ENCODE measurements at places on chromosomes 7 and 10.

DNA sequence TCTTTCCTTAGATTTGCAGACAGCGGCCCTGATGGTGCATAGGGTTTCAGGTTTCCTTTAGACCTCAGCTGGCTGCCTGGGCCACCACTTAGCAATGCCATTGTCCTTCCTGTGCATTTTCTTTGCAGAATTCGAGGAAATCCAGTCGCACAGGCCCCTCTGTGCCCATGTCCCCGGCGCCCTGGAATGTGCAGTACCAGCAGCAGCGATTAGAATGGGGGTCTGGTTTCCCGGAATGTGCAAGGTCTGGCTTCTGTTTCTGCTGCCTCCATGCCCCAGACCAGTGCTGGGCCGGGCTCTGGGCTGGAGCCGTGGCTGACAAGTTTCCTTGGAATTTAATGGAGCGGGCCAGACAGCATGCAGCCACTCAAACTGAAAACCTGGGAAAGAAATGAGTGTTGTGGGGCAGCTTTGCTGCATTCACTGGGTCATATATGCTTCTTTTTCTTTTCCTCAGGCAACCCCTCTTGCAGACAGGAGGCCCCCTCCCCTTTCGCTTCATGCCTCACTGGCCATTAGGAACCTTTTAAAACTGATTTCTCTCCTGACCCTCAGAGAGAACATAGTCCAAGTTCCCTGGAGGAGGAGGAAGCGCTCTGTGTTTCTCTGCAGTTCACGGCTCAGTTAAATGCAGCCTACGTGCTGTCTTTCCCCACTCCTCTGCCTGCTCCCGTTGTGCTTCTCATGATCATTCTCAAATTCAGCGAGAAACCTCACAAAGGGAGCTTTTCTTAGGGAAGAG lies 14.4 kb downstream of the HTRA1 start:
- DNase-seq: no peak

- DNase-seq: no peak
These were observed 10.8 kb upstream of the GALNT11 start for GRCh38 chr7:152014722-152015121.

DNA sequence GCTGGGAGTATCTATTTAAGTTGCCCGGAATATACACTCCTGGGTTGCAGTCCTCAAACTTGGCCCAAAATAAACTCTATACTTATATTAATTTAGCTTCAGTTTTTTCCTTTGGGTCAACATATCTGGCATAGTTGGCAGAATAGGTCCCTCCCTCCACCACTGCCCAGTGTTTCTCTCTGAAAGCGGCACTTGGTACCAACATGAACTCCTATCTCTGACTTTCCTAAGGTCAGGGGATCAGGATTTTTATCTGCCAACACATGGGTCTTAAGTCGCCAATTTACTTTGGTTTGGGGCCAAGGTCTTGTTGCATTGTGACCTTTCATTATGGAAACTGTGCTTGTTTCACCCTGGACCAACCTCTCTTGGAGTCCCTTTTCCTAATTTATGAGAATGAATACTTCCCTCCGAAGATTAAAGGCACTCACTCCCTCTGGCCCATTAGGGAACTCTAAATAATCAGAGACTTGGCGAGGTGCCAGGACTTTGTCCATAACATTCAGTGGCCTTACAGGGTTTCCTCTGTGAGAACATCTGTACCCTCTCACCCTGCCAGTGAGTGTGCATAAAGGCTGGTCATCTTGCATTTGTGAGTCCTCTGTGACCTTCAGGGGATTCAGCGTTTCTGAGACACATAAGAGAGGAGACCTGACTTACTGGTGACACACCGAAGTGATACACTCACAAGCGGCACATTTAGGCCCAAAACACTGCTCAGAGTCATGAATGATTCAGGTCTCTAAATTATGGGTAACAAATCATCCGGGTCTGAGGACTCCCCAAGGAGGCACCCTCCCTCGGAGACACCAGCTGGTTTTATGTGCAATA lies 19.7 kb upstream of the FKBP9 start:
- DNase-seq: no peak

GRCh38 chr10:82811621-82812020 lies 936.6 kb downstream of the NRG3 start:
- DNase-seq: no peak

DNA sequence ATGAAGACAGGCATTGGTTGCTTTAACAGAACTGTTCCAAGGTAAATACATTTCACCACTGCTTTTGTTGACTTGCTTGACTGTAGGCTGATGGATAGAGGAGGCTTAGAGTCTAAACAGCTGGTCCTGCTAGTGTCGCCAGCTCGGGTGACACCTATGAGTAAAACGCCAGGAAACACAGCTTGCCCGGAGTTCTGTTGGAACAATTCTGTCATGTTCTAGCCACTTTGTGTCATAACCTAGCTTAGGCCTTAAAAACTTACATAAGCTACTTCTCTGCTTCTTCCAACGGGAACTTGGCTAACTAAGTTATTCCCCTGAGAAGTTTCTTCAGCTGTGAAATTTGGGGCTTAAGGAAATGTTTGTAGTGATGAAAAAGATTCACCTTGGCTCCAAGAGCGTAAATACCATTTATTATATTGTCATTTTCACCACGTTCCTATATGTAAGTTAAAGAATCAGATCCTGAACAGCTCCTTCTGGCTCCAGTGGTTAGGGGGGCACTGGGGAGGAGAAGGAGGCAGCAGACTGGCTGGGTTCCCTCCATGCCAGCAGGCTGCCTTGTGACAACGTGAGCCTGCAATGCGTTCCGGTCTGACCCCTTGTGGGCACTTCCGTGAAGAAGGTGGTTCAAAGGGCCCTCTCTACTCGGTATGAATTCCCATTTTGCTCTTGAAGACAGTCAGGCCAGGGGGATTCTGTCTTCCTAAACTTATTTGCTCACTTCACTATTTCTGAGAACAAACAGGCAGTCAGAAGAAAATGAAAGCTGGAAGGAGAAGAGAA lies 253.2 kb downstream of the BMPER start:
- DNase-seq: no peak

- DNase-seq: no peak
These were observed 69.6 kb downstream of the SDHAF3 start for GRCh38 chr7:97187067-97187466.

DNA sequence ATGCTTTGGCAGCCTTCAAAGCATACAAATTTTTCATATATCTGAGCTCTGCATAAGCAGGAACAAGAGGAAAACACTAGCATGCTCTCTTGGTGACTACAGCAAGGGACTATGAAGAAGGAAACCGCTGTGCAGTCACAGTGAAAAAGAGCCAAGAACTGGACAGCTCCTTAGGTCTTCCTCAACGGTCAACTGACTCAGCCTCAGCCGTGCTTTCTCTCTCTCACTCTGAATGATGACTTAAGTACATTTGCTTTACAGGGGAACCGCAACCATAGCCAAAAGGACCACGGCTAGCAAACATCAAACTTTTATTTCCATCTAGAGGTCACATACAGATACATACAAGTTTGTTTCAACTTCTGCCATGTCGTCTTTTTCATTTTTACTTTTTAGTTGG lies 69.9 kb downstream of the HYCC1 start:
- no peak for DNase-seq

GRCh38 chr7:130881091-130881798 lies 147.2 kb upstream of the KLF14 start:
- no peak for DNase-seq

DNA sequence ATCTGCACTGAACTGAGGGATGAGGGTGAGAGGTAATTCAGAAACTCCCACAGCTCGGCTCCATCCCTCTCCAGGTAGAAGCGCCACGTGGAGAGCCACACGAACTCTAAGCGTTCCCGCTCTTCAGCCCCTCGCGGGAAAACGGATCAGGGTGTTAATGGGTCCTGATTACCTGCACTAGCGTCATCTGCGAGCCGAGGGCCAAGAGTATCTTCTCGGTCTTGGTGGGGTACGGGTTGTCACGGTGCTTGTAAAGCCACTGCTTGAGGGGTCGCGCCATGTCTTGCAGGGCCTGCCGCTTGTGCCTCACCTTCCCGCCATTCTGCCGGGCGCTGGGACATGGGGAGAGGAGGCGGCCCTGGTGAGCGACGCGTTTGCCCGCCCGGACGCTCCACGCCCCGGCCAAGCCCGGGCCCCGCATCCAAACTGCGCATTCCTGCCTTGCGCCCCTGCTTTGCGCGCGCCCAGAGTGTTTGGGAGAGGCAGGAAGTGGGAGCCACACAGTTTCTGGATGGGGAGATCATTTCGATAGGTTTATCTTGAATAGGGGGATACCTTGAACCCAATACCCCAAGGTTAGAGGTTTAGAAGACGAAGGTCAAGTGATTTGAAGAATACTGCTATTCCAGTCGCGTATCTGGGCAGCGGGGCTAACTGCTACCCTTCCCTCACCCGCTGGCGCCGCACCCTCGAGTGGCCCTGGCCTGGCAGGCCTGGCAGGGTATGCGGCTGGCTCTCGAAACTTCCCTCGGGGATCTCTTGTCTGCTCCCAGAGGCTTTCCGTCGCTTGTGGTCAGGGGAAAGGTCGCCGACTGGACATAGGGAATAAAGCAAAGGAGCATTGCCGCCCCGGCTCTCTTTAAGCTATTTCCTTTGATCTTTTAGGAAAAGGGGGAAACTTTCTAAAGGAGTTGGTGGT lies 4.2 kb downstream of the MKX start:
- no peak for DNase-seq

DNA sequence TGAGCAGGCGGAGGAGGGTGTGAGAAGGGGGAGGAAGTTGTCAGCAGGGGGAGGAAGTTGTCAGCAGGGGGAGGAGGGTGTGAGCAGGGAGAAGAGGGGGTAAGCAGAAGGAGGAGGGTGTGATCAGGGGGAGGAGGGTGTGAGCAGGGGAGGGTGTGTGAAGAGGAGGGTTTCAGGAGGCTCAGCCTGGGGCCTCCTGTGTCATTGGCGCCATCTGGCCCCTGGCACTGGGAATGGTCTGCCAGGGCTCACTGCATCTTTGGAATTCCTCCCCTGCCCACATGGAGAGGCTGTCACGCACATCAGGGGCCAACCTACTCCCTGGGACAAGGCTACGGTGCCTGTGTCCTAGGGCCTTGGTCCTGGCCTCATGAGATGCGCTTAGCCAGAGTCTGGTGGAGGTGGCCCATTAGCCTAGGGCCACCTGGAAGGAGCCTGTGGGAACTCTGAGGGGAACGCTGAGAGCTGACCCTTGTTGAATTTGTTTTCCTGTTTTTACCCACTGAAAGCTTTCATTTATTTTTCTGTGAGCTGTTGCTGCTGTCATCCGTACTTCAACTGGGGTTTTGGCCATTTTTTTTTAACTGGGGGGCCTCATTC lies 18.0 kb downstream of the CAMK2B start:
- DNase-seq: no peak

DNA sequence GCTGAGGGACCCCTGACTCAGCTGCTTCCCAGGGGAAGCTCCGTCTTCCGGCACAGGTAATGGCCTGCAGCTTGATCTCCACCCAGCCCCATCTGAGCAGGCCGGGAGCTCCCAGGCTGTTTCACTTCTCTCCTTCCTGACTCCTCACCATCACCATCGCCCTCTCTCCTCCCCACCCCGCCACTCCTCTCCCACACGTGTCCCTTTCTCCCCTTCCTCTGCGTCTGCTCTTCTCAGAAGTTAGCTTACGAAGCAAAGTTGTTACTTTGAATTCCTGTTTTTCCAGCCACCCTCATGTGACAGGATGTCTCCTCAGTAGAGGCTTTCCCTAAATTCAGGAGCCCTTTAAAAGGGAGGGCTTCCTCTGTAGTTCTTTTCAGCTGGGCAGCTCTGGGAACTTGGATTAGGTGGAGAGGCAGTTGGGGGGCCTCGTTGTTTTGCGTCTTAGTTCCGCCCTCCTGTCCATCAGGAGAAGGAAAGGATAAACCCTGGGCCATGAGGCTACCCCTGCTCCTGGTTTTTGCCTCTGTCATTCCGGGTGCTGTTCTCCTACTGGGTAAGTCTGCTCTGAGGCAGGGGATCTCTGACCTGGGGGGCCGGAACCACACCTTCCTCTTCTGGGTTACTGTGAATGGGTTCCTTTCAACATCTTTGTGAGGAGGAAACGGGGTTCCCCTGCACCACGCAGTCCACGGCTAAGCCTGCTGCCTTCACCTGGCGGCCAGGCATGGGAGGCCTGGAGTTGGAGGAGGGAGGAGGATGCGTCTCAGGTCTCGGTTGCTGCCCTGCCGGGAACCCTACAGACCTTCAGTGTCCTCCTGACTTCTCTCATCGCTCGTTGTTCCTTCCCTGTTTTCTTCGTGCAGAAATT lies at the start of gene MRC1:
MRC1 (plus strand) TSS at position 378 of the 871 bp plus-strand sequence; CDS start at position 496, 118 bp downstream.
- no peak for DNase-seq

DNA sequence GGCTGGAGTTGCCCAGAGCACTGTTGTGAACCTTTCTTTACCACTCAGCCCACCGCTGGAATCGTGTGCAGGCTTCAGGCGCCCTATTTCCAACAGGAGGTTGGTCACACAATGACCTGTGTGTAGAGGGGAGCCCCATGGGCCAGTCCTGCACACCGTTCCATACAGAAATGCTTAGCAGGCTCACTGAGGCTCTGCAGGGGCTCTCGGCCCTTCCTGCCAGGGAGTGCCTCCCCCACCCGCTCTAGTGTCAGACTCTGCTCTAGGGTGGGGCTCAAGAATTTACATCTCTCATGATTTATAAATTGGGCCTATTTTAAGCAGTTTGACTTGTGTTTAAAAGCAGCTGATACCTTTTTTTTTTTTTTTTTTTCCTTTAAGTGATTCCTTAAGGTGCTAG lies 42.0 kb downstream of the SHH start:
- DNase-seq: no peak

DNA sequence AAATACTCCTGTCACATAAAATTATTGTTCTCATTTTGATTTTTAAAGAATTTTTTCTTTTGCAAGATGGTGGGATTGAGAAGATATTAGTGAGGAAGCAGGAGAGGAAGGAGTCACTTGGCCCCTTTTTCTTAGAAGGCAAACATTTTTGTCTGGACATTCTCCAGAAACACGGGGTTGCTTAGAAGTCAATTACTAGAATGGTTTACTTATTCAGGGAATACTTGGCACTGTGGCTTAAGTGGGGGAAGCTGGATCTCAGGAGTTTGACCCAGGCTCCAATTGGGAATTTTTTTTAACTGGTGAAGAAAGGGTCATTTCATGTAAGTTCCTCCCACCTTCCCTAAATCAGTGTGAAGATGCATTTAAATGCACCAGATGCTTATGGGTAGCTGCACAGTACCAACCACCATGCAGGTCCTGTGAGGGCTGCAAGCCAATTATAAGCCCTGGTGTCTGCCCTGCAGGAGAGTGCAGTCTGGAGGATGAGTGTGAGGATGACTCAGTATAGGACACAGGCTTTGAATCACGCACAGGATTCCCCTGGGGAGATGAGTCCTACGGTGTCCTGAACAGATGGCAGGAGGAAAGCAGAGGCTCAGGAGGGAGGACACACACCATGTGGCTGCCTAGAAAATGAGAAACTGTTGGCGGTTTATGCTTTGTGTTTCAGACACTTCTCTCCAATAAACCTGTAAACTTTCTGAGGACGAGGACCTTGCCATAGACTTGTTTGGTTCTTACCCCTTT lies 299.1 kb downstream of the PLXNA4 start:
- DNase-seq: no peak

All from NCI-H2107 (cell line).